ENCODE measurements at places on chromosomes 6 and 20. TPM values are rescaled to one million over a fixed set of nuclear protein-coding genes. Genes with fewer than 3 reads are reported as not detected.

The DPPA5 gene
- not detected for total RNA-seq

The KIAA0408 gene
- 7.3 TPM for total RNA-seq

The C6orf58 gene
- not detected for total RNA-seq

The DEFB124 gene
- total RNA-seq: not detected

The RFX6 gene
- total RNA-seq: not detected

The TRMT11 gene
- 31.7 TPM for total RNA-seq

The C20orf144 gene
- not detected for total RNA-seq

The SLC44A4 gene
- not detected for total RNA-seq

- no peak for DNase-seq
These were observed 487.5 kb downstream of the EPM2A start for GRCh38 chr6:145247692-145248419.

DNA sequence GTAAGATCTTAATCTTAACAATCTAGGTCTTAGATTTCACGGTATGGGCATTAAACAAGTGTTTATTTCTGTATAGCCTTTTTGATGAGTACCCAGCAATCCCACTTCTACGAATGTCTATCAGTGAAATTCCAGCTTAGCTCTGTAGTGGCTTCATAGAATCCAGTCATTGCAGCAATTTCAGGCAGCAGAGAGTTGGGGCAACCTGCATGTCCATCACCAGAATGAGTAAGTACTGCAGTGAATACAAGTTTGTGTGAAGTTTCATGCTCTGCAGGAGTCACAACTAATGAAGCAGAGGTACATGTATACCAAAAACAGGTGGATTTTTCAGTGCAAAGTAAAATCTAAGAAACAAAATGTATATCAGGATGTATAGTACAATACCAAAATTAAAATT lies 151.7 kb downstream of the OR2B2 start:
- no peak for DNase-seq

DNA sequence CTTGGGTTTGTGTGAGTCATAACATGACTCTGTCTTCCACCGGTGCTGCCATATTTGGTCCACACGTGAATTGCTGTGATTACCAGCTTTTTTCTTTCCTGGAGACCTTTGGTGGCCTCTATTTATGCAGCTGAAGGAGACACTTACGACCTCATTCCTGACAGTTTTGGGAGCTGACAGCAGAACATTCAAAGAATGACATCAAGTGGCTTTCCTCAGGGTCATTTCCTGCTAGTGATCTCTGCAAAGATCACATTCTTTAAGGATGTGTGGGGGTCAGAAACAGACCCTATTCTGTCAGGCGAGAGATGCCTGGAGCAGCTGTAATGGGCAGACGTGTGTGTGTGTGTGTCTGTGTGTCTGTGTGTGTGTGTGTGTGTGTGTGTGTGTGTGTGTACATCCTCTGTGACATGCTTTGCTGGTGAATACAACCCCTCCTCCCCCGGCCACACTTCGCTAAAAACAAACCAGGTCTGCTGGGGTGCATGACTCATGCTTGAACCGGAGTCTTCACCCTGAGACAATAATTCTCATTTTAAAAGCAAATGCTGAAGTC lies 115.6 kb downstream of the TMEM170B start:
- DNase-seq: no peak

DNA sequence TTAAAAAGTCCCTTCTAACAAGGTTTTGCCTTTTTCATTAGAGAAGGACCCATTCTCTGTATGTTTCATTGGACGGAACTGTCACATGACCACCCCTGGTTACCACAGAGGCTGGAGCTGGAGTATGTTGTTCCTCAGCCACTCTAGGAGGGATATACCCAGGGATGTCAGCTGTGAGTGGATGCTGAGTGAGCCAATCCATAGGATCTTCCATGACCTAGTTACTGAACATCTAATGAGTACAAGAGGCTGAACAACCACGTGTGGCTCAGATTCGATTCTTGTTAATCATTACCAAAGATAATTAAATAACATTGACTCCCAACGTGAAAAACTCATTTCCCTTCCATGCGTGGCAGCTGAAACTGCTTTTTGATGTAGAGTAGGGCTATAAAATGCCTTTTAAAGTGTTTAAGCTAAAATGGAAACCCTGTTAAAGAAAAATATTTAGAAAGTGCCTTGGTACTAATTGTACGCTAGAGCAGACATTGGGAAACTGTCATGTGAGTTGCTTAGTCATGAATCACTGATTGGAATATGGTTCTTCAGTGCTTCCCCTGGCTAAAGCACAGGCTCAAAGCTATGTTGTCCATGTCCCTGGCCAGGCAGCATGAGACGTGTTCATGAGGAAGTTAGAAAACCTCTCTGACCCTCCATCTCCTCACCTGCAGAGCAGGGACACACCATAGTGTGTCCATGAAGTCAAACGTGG lies 256.1 kb downstream of the ZNF217 start:
- no peak for DNase-seq

DNA sequence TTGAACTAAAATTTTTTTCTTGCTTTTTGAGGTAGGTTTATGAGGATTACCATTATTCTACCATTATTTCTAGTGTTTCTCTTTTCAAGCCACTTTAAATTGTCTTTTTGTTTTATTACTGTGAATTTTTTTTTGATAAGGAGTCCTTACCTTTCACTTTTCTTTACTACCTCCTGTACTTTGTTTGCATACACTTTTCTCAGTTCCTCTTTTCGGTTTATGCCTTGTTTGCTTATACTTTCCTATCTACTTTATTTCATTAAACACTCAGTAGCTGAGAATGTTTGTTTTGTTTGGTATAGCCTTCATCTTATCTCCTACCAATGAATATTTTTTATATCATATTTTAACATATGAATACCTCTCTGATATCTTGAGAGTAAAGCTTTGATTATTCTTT lies 147.9 kb downstream of the TFAP2B start:
- DNase-seq: no peak

GRCh38 chr6:105036351-105036750 lies 79.4 kb downstream of the LIN28B start:
- no peak for DNase-seq

DNA sequence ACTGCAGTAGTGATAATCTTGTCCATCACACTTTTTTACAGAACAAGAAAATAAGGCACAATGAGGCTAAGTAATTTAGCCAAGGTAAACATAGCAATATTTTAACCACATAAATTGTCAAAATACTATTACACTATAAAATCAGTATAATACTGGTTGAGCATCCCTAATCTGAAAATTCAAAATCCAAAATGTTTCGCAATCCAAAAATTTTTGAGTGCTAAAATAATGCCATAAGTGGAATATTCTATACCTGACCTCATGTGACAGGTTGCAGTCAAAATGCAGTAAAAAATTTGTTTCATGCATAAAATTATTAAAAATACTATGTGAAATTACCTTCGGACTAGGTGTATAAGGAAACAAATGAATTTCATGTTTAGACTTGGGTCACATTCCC lies 101.5 kb downstream of the PDSS2 start:
- DNase-seq: no peak

DNA sequence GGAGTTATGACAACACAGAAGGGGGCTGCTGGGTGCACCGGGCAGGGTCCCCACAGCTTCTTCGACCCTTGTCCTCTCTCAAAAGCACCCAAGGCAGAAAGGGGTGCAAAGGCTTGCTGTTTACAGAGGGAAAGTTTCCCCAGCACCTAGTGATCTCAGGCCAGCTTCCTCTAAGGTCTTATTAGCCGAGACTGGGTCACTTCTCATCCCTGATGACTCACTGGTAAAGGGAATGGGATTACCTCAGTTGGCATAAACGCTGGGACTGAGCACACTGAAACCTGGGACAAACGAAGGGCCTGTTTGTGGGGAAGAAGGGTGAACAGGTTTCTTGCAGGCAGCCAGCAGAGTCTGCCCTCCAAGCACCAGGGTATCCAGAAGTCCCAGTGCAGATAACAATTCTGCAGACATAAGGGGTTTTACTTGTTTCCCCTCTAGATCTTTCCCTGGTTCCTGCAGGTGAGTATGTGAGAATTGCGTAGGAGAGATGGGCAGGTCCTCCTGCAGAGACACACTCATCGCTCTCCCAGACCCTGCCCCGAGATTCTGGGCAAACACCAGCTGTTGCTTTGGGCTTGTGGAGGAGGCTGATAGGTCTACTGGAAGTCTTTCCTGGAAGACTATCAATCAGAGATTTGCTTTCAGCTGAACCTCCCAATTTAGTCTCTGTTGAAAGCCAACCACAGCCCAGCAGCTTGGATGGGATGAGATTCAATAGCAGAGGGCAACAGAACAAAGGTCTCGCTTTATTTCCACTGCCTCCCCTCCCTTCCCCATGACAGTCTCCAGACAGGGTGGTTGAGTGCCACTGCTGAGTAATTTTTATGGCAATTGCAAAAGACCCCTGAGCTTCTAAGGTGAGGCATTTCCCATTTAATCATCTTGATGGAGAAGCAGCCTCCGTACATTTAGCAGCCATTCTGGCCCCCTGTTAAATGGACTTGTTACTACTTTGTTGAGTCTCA lies 25.7 kb downstream of the KCNG1 start:
- DNase-seq: no peak

- no peak for DNase-seq
These were observed 84.6 kb downstream of the KIF16B start for GRCh38 chr20:16488616-16489015.

DNA sequence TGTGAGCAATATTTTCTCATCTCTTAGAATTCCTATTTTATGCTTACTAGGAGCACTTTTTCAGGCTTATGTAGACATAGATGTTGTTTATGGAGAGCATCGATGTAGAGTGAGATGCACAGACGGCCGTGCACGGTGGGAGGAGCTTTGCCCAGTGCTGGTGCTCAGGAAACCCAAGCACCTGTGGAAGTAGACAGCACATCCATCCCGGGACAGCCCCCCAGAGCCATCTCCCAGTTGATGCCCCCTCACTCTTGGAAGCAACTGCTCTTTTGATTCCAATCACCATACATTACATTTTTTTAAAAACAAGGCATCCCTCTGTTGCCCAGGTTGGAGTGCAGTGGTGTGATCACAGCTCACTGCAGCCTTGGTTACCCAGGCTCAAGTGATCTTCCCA lies 143.7 kb downstream of the SMOC2 start:
- no peak for DNase-seq

DNA sequence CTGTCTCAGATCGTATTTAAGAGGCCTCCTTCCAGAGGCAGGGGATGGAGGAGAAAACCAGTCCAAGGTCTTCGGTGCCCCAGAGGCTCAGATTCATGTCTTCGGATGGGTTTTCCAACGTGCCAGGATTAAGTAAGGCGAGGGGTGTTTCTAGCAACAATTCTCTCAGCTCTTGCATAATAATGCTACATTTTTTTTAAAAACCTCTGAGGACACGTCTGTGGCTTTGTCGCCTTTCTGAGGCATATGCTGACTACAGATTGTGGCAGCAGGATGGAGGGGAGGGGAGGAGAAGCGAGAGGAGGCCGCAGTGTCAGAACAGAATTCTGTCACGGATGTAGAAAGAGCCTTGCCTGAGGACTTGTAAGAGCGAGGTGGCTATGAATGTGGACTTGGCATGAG lies 17.7 kb upstream of the CCDC167 start:
- DNase-seq: no peak

- no peak for DNase-seq
These were observed 154.2 kb downstream of the SAMD5 start for GRCh38 chr6:147662646-147663045.

DNA sequence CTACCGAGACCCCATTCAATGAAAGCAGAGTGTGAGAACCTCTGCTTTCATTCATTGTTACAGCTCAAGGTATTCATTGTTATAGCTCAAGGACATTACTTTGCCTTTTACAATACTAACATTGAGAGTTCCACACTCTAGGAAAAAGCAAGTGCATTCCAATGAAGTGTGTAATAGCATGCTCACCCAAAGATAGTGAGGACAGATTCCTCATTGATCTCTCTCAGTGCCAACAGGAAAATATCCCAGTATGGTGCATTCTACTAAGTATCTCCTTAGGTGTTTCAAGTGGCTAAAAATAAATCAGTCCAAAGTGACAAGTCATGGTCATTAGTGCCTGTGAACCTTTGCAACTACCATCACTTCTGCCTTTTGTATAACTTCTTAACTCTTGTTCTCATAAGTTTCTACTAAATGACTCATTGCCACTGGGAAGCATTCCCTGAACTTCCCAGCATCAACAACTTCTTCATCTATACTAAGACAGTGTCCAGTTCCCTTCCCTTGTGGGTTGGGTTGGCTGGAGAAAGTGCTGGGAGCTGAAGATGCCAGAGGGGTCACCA lies 140.7 kb upstream of the STXBP5 start:
- DNase-seq: no peak

DNA sequence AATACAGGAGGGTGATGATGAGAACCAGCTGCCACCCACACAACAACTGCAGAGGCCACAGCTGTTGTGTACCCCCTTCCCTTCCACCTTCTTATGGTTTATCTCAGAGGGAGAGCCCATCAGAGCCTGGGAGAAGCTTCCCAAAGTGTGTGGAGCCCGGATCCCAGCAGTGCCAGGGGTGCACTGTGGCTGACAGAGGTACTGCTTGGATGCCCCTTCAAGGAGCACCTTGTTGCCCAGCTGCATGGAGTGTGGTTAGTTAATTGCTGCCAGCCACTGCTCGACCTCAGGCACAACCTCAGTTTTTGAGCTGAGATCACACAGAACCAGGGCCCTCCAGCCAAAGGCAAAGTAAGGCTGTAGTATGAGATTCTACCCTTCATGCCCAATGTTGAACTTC lies 13.0 kb downstream of the PI3 start:
- DNase-seq: no peak

DNA sequence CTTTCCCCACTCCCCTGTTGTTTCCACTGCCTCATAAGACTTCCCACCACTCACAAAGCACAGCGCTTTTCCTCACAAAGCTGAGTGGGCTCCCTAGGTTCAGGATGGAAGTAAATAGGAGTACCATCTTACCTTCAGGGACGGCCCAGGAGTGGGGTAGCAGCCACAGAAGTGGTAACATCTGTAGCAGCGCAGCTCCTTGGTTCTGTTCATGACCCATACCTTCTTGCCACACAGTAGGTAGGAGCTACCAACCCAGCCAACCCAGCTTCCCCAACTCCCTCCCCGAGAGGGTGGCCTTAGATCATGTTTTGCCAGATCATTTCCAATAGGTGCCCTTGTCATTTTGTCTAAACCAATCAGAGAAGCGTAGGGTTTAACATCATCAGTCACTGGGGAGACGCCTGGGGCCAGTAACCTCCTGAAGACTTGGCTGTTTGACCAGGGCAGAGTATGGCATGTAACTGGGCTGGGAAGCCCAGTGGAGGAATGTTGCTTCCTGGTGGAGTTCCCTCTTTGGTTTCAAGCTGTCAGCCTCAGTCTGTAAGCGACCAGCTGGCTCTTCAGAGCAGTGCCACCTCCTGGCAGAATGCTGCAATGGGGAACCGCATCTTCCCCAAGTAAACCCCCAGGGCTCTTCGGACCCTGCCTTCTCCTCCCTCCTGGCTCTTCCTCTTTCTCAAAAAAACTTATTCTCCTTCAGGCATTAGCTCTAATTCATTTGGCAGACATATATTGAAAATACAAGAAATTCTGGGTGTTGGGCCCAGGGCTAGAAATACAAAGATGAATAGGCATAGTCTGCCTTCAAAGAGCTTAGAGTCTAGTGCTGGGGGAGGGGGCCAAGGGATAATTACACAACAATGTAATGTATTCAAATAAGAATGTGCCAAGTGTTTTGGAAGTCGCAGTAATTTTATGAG lies at the start of gene HLA-DMA:
HLA-DMA (minus strand) TSS at position 281 of the 923 bp plus-strand sequence; CDS start at position 220, 61 bp downstream.
- DNase-seq: peak; percentile 44
